ENCODE measurements at places on chromosomes 7 and 10.

DNA sequence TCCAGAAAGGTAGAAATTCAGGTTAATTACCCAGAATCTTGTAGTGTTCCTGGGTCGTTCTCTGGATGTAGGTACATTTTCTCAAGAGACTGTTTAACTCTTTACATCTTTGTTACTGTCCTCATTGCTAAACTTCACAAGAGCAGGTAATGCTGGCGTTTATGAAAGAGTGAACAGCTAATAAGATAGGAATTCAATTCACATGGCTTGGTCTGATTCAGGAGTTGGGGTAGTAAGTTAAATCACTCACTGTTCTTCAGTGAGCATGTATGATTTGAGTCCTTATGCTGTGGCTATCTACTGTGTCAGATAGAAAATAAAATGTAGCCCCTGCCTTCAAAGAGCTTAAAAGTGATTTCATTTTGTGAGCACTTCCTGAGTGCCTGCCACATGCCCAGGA lies 480.0 kb downstream of the LRMDA start:
- DNase-seq, result no peak

DNA sequence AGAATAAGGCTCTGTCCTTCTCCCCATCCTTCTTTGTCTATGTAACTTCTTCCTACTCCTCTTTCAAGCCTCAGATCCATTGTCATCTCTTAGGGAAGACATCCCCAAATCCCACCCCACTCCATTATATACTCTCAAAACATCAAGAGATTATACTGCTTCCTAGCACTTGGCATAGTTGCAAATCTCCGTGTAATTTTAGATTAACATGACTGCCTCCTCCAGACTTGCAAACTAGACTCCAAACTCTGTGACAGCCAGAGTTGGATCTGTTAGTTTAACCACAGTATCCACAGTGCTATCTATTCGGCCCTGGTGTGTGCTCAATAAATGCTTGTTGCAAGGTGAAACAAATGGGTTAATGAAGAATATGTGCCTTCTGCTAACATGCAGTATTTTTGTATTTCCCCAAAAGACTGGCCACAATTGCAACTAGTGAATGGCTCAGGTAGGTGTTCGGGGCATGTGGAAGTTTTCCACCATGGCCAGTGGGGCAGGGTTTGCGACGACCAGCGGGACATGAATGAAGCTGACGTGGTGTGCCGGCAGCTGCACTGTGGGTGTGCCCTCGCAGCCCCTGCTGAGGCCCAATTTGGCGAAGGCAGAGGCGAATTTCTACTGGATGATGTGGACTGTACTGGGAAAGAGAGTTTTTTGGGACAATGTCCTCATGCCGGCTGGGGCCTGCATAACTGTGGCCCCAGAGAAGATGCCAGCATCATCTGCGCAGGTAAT lies 34.5 kb upstream of the C10orf120 start:
- no peak for DNase-seq

DNA sequence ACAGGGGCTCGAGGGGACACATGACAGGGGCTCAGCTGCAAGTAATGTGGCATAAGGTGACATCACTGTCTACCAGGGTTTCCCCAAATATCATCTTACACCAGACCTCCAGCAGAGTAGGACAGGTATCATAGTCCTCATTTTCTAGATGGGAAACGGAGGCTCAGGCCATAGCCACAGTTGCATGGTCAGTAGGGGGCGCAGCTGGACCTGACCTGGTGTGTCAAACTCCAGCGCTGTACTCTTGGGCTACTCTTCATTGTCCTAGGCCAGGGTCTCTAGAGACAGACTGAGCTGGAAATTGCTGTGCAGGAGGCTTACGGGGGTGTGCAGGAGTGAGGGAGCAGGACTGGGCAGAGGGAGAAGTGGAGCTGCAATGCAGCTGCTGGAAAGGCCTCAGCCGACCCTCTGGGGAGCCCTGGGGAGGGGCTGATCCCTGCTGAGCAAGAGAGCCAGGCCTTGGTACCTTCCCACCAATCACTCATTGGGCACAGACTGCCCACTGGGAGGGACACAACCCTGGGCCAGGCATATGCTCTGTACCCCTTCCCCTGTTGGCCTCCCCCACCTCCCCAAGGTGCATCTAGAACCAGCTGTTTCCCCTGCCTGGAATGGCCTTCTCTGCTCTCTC lies 89.9 kb downstream of the CDH23 start:
- peak; percentile 79 for DNase-seq

- no peak for DNase-seq
These were observed 45.2 kb downstream of the ARHGAP12 start for GRCh38 chr10:31883397-31883796.

DNA sequence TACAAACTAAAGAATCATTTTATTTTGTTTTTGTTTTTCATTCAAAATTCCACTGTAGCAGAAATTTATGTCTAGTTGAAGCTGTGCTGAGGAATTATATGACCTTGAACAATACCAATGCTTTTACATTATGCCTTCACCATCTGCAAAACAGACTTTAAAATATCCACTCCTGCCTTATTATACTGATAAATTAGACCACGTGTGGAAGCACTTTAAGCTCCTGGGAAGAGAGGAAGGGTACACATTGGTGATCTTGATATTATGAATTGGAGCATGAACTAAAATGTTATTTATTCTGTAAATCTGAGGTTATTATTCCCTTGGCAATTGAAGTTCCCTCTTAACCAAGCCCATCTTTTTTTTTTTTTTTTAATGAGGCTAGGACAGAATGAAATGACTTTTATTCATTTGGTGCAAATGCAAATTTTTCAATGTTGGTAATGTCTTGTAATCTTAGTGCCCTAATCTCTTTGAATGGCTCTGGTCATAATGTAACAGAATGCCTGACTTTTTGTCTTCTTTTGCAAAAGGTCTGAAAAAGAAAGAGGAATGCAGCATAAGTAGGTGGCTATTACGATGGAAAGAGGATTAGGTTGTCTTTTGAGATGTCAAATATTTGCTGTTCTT lies 139.9 kb upstream of the COBL start:
- no peak for DNase-seq

GRCh38 chr10:101892782-101893391 lies 49.3 kb upstream of the KCNIP2 start:
- DNase-seq, result no peak

GRCh38 chr7:33901199-33901598 lies 4.1 kb upstream of the BMPER start:
- DNase-seq, result no peak

DNA sequence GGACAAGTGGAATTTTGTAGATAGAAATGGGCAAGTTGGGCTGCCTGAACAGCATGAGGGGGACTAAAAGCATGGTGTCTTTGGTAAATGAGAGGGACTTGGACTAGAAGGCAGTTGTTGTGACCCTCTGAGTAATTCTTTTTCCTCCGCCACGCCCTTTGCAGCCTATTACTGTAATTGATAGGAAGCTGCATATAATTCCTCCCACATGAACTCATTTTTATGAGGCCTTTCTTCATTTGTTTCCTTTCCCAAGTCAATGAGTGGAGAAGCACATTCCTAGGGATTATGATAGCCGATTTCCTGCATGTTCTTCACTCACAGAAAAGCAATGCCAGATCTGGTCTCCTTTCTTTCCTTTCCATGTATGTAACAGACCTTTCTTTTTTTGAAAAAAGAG lies 27.7 kb downstream of the ZSCAN25 start:
- no peak for DNase-seq

- no peak for DNase-seq
These were observed 77.2 kb downstream of the CXCL12 start for GRCh38 chr10:44307691-44308090.

- peak; percentile 25 for DNase-seq
These were observed 101.4 kb downstream of the SEMA3E start for GRCh38 chr7:83547526-83547925.

DNA sequence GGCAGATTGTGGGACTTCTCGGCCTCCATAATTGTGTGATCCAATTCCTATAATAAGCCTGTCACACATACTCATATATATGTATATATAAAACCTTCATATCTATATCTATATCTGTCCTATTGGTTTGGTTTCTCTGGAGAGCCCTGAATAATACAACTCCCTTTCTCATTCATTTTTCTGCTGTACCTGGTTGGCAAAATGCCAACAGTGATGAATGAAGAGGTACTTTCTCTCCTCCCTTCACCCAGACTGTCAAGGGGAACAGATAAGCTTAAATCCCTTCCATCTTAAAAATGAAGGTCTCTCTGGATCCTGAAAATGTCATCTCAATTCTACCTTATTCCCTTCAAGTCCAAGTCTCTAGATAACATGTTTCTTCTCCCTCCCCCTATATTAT lies 60.3 kb upstream of the FOXP2 start:
- DNase-seq, result no peak

- no peak for DNase-seq
These were observed 195.2 kb downstream of the NXPH1 start for GRCh38 chr7:8628656-8629055.

DNA sequence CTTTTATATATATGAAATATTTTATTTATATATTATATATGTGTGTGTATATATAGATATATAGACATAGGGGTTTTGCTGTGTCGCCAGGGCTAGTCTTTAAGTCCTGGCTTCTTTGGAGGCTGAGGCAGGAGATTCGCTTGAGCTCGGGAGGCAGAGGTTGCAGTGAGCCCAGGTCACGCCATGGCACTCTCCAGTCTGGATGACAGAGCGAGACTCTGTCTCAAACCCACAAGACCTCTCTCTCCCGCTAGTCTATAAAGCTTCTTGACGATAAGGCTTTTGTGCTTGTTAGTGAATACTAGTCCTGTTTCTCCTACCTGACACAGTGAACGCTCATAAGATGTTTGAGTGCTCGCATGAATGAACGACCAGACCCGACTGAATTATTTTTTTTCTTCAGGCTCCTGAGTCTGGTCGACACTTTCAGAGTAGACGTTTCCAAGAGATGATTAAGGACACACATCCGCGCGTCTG lies 577 bp upstream of the DDX21 start:
- DNase-seq, result no peak

GRCh38 chr10:7485244-7485556 lies 74.4 kb upstream of the SFMBT2 start:
- no peak for DNase-seq

DNA sequence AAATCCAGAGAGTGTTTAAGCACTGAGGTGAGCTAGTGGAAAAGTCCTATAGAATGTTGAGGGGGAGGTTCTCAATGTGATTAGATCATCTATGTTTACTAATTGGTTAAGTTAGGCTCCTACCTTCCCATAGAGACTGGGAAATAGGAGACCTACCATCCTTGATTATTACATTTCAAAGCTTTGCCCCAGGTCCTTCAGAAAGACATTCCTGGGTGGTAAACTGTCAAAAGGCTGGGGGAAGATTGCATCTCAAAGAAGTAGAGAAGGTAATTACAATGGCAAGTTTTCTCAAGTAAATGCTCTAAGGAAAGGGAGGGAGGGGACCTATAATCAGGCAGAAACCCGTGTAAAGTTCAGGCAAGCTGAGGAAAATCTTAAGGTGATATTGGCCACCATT lies 247.8 kb upstream of the SMIM30 start:
- no peak for DNase-seq

DNA sequence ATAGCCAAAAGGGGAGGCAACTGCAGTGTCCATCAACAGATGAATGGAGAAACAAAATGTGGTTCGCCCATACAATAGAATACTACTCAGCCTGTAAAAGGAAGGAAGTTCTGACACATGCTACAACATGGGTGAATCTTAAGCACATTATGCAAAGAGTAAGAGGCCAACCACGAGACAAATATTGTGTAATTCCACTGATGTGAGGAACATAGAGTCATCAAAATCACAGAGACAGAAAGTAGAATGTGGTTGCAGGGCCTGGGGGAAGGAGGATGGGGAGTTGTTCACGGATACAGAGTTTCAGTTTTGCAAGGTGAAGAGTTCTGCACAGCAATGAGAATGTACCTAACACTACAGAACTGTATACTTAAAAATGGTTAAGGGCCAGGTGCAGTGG lies 13.7 kb upstream of the C10orf71 start:
- no peak for DNase-seq

Data from hematopoietic multipotent progenitor cell treated with erythropoietin and hydrocortisone succinate and interleukin-3 and kit ligand, for 6 days (in vitro differentiated cells).